Sciatic nerve (tissue), 2 donors: ENCODE measurements at places on chromosomes 3 and 15.

DNA sequence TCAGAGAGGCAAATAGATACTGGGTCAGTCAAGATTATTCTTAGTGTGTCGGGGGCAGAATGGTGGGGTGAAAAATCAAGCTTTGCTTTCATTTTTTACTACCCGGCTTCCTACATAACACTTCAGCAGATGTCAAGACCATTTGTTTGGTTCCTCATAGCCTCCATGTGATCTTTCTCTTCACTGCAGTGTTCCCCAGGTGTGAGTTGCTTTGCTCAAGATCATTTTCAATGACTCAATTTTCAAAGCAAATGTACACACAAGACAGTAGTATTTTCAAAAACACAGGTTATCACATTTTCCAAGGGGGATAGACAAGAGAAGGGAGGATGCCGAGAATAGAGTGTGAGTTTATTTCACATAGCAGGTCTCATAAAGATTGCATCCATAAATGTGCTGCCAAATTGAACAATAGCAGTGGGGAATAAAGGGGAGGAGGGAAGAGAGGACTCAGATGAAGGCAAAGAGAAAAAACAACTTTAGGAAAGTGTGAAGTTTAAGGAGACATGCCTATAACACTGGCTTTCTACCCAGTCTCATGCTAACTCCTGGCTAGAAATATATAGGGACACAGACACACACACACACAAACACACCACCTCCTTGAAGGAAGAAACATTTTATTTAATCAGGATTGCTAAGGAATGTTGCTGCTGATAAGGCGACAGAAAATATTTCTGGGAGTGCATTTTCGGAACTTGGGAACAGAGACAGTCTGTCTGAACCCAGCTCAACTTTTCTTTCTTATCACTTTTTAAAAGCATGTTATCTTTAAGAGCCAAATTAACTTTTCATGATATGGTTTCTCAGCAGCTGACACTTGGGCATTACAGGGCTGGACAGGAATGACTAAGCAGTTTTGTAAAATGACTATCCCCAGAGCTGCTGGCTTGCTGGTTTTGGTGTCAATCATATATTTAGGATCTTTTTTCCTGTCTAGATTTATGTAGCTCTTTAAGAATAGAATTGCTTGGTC is 402.4 kb downstream of the RBMS3 start:
- no peak for DNase-seq

DNA sequence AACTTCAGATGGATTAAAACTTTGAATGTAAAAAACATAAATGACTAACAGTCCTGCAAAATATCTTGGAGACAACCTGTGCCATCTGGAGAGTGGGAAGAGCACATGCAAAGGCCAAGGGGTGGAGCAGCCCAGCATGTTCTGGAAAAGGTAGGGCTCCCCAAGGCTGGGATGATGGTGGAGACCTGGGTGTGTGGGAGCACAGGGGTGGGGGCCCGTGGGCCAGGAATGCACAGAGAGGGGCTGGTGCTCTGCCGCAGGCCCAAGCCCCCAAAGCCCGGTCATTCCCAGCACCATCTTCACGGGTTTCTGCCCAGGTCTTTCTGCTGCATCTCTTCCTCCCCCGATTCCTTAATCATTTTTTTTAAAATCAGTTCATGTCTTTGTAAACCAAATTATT is 9.7 kb upstream of the GATA2 start:
- no peak for DNase-seq

GRCh38 chr3:183212096-183212495 is 41.0 kb upstream of the B3GNT5 start:
- no peak for DNase-seq

DNA sequence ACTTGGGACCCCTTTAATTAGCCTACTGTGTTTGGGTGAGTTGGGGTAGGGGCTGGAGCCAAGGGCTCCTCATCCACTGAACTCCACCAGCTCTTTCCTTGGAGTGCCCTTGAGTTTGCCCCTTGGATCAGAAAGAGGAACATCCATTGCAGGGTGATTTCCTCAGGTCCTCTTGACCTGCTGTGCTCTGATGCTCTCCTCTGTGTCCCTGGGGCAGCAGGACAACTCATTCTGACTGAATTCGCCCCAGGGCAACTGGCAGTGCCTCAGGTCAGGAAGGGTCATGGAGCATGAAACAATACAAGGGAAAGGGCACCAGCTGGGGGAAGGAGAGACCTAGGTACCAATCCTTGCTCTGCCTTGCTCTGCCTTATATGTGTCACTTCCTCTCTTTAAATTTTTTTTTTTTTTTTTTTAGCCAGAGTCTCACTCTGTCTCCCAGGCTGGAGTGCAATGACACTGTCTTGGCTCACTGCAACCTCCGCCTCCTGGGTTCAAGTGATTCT is 47.8 kb downstream of the BSN start:
- DNase-seq, result no peak

GRCh38 chr3:150741497-150742140 is 21.4 kb downstream of the SIAH2 start:
- DNase-seq, result no peak

DNA sequence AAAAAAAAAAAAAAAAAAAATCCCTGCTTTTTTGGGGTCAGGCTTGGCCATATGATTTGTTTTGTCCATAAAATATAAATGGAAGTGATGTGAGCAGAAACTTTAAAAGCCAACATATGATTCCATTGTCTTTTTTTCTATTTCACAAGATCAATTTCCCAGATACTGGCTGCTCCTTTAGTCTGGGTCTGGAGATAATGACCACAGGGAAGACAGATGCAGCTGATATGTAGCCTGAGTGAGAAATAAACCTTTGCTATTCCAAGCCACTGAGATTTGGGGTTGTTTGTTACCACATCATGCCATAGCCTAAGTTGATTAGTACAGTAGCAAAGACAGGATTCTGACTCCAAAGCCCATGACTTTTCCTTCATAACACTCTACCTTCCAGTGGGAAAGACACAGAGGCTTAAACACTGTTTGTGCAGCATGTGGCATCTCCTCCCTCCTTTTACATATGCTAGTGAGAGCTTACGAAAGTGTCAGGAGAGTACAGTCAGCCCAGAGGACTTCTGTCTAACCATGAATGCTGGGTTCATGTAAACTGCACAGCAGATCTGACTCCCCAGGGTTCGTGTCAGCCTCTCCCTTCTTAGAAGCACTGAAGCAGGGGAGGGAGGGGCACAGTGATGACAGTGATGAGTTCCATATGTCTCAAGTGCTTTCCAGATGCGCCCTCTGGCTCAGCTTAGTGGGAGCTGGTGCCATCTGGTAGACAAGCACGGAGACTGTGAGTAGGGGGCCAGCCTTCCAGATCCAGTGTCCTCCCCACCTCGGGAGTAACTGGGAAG is 36.7 kb upstream of the SLC7A14 start:
- no peak for DNase-seq

GRCh38 chr3:3189102-3189727 is 9.7 kb upstream of the CRBN start:
- DNase-seq, result no peak

- no peak for DNase-seq
Observed at GRCh38 chr3:1774597-1774996, 324.1 kb upstream of the CNTN4 start.

GRCh38 chr15:29542994-29543393 is 273.4 kb upstream of the NSMCE3 start:
- DNase-seq, result no peak

GRCh38 chr3:46097691-46098241 is 70.5 kb upstream of the XCR1 start:
- no peak for DNase-seq

- no peak for DNase-seq
Observed at GRCh38 chr3:72143322-72143721, 358.4 kb upstream of the PROK2 start.

- no peak for DNase-seq
Observed at GRCh38 chr15:72105111-72105510, 12.8 kb downstream of the MYO9A start.

- no peak for DNase-seq
Observed at GRCh38 chr15:101133751-101134261, 118.0 kb downstream of the CHSY1 start.

DNA sequence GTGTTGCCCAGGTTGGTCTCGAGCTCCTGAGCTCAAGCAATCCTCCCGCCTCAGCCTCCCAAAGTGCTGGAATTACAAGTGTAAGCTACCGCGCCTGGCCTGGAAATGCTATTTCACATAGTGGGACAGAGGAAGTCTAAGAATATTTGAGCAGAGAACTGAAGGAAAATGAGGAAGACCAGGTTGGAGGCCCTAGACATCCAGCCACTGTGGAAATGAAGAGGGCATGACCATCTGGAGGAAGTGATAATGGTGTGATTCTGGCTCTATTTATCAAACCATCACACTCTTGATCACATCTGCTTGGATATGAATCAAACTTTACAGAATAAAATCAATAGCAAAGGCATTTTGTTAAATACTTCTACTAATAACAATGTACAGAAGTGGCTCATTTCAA is 65.9 kb upstream of the ARHGEF3 start:
- no peak for DNase-seq

DNA sequence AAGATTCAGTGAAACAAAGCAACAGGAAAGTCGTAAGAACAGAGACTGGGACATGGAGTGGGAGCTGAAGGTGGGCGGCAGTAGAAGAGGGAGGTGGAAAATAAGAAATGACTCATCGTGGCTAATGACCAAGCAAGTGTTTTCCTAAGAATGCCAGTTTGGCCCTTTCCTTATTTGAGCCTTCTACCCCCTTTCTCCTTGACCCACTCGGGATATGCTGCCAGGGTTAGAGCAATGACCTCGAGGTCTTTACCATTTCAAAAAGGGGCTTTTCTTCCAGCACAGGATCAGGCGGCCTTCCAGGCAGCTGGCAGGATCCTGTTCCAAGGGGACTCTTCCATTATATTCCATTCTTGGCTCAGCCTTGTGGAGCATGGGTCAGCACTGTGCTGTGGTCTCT is 241.1 kb downstream of the RYR3 start:
- no peak for DNase-seq

DNA sequence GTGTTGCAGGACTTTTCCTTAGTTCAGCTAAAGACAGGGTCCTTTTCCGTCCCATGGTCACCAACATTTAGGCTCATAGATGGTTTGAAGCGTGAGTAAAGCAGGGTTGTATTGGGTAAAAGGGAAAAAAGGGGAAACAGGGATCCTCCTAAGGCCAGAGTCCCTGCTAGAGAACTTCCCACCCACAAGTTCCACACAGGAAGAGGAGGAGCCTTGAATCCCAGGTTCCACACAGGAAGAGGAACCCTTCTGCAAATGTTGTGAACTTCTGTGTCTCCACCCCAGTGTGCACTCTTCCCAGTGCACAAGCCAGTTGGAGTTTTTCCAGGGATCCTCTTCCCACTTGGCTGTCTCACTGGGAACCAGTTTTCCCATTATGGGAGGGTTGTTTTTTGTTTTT is 27.6 kb upstream of the ATP8B4 start:
- no peak for DNase-seq

GRCh38 chr3:134677196-134677986 is 26.6 kb upstream of the KY start:
- DNase-seq, result no peak

GRCh38 chr3:60552581-60552980 is 698.7 kb downstream of the FHIT start:
- DNase-seq, result no peak

DNA sequence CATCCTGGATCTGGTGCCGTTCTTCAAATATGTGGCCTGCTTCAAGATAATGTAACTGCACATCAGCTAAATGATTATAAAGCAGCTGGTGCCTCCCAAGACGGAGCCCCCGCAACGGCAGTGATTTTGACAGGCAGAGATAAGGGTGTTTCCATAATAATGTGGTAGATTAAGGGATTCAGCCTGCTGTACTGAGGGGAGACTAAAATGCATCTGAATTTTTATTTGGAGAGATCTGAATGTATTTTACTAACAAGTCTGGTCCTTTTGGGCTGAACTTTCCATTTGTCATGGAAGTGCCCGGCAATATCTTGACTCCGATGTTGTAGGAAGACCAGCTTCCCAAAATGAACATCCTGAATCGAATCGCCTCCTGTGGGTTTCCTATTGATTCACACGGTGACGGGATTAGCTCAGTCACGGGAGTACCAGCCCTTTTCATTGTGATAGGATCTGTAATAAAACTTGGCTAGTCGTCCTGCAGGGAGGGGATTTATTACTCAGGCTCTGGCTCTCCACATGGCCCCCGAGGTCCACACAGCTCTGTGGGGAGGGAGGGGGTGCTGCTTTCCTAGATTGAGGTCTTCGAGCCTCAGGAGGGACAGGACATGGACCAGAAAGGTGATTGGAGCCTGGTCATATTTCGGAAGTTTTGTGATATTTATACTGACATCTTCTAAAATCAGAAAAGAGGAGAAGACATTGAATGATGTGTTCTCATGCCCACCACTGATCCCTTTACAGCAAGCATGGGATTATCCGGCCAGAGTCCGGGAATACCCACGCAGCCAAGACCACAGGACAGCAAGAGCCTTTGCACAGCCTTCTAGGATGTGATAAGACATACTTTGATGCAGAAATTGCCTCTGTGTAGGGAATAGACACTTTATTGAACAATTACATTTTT is 2.5 kb upstream of the PCSK6 start:
- no peak for DNase-seq

DNA sequence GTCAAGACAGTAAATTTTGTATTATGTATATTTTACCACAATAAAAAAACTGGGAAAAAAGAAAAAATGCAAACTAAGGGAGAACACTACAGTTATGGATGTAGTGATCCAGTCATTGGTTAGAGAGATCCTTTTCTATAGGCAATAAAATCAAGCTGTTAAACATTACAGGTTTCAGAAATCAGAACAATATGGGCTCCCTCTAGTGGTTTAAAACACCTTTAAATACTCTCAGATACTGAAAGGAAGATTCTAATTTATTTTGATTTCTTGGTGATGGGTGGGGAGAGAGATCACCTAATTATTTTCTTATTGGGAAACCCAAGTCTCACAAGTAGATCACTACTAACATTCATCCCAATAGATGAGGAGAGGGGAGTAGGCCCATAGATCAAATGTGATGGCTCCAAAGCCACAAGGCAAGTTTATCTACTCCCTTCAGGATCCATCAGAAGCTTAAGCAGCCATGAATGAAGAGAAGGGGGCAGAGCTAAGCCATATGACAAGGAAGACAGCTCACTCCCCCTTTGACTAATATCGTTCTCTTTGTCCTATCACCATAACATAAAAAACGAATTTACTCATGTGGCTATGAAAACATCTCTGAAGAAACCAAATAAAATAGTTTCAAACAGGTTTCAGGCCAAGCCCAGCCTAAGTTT is 118.6 kb downstream of the ANO10 start:
- DNase-seq, result no peak

GRCh38 chr3:149224736-149225594 is 3.3 kb upstream of the CP start:
- no peak for DNase-seq

DNA sequence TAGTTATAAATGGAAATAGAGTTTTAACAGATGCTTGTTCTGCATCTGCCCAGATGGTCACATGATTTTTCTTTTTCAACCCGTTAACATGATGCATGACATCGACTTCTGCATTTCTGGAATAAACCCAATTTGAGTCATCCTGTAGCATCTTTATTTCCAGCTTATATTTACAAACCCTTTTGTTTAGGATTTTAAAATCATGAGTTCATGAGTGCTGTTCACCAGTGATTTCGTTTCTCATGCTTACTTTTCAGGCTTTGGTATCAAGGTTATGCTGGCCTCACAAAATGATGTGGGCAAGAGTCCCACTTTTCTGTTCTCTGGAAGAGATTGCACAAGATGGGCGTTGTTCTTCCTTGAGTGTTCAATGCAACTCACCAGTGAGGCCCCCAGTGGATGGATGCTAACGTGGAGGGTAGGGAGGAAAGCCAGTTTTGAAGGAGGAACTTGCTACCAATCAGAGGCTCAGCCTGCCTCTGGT is 5.2 kb downstream of the HRH1 start:
- no peak for DNase-seq
